ENCODE measurements at places on chromosomes 13 and 19.

DNA sequence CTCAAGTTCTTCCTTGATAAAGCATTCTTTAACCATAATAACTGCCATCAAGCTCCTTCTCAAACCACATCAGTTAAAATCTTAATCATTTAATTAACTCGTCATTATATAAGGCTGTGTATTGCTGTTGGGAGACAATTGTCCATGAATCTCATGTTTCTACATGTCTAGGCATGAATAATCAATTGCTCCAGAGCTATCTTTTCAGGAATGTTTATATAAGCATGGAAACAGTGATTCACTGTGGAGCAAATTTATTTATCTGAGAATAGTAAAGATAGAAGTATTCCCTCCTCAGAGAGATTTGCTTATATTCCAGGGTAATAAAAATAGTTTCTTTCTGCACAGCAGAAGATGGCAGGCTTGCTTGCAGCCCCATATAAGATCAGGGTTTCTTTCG lies 71.1 kb downstream of the CBY2 start:
- no peak for DNase-seq

GRCh38 chr13:59623206-59623915 lies 540.4 kb downstream of the DIAPH3 start:
- DNase-seq = no peak

GRCh38 chr13:61316647-61317046 lies 99.0 kb downstream of the PCDH20 start:
- DNase-seq = no peak

DNA sequence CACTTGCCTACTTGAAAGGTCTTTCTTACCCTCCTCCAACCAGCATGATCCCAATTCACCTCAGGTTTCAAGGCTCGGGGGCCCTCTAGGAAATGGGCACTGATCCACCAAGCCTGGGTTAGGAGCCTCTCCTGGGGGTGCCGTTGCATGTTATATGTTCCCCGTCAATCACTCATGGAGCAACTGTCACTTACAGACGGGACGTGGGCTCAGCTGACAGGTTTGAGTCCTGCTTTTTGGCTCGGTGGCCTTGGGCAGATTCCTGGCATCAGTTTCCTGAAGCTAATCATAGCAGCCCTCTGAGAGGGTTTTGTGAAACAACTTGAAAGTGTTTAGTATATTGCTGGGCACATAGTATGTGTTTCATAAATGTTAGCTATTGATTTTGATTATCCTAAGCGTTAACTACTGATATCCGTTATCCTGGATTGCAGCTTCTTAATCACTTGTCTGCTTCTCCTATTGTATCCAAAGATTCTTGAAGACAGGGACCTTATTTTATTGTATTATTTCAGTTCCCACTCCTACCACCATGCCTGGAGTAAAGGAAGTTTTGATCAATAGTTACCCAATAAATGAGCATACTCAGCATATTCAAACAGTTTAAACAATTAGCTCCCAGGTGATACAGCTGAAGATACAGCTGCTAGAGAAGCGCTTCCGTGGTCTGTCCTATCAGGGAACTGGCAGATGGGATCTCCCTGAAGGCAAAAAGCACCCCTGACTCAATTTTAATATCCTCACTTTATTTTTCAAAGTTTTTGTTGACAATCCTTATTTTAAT lies 57.9 kb downstream of the RFC3 start:
- DNase-seq = no peak

- no peak for DNase-seq
Measured at GRCh38 chr13:105847527-105848291, 687.8 kb downstream of the EFNB2 start.

DNA sequence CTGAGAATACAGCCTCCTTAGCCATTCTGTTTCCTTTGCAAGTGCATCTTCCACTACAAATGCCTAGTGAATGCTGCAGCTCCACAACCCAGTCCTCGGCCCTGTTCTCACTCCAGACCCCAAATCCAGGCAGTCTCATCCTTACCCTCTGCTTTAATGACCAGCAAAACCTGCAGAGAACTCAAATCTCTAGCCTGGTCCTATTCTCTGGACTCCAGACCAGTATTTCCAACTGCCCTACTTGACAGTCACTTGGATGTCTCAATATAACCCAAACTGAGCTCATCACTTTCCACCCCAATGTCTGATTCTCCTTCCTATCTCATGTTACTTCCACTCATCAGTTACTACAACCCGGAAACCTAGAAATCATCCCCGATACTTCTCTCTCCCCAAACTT lies 2.6 kb upstream of the EBPL start:
- DNase-seq = no peak

- DNase-seq = no peak
Measured at GRCh38 chr19:16897856-16898161, 9.0 kb downstream of the F2RL3 start.

DNA sequence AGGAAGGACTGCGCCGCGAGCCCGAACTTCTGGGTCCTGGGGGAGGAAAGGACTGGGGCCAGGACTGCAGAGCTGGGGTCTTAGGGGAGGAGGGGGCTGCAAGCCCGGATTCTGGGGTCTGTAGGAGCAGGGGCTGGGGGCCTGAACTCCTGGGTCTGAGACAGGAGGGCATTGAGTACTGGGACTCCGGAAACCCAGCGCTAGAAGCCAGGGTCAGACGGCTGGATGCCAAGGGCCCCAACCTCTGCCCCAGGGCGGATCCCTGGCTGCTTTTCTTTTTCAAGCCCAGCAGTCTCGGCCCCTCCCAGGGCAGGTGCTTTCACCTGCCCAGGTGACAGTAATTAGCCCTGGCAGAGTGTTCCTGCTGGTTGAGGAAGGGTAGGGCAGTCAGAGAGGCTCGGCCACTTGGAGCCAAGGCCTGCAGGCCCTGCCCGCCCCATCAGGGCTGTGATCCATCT lies 2.3 kb downstream of the MYH14 start:
- no peak for DNase-seq

- no peak for DNase-seq
Measured at GRCh38 chr13:34349091-34349722, 531.3 kb downstream of the RFC3 start.

- no peak for DNase-seq
Measured at GRCh38 chr13:76029706-76030105, 393.6 kb downstream of the LMO7 start.

GRCh38 chr19:336067-336614 lies 8.5 kb downstream of the MIER2 start:
- DNase-seq = no peak

- no peak for DNase-seq
Measured at GRCh38 chr13:59442944-59443486, 720.7 kb downstream of the DIAPH3 start.

- no peak for DNase-seq
Measured at GRCh38 chr19:3512562-3513228, 6.6 kb downstream of the FZR1 start.

- DNase-seq = no peak
Measured at GRCh38 chr13:102933122-102933521, 87.3 kb downstream of the ERCC5 start.

GRCh38 chr13:84352946-84353345 lies 470.7 kb upstream of the SLITRK1 start:
- no peak for DNase-seq

GRCh38 chr13:114148521-114148855 lies 16.1 kb upstream of the RASA3 start:
- DNase-seq = peak; percentile 94

DNA sequence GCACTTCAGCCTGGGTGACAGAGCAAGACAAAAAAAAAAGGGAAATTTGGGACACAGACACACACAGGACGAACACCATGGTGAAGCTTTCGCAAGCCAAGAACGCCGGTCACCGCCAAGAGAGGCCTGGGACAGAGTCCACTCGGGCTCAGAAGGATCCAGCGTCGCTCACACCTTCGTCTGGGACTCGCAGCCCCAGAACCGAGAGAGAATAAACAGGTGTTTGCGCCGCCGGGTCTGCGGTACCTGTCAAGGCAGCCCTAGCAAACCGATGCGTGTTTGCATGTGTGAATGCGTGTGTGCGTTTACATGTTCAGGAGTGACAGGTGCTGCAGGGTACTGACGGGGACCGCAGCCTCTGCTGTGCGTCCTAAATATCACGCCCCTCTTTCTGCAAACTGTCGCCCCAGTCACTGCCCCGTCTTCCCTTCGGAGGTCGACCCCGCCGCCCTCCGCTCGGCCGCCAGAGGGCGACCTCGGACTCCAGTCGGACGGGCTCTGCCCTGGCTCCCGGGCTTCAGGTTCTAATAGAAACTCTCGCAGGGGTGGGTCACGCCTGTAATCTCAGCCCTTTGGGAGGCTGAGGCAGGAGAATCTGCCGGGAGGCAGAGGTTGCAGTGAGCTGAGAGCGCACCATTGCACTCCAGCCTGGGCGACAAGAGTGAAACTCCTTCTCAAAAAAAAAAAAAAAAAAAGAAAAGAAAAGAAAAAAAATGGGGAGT lies 11.8 kb upstream of the CSNK1G2 start:
- peak; percentile 66 for DNase-seq

GRCh38 chr19:10011974-10012373 lies 1.3 kb upstream of the RDH8 start:
- no peak for DNase-seq

DNA sequence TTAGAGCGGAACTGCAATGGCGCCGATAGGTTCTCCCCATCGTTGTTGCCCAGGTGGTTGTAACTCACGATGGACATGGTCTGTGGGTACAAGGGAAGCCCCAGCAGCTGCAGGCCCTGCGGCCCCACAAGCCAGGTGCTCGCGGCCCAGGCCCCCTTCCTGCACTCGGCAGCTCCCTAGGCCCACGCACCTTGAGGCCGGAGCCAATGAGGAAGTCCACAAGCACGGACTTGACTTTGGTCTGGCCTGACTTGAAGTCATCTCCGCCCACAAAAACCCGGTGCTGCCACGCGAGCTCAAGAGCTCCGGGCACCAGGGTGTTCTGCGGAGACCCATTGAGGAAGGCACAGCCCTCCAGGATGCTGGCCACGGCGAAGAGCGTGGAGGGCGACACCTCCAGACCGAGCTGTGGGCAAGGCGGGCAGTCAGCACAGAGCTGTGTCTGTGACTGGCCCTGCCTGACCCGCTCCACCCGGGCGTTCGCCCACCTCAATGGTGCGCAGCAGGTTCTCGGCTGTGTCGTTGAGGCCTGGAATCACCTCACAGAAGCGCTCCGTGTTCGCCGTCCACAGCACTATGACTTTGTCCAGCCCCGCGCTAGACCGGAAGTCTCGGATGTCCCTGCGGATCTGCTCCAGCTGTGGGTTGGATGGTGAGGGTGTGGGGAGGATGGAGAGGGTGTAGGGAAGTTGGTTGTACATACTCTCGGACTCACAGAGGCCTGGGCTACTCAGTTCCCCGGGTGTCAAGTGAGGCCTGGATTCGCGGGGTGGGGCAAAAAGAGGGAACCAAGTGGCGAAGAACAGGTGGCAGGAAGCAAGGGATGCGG lies 1.9 kb downstream of the ISYNA1 start:
- no peak for DNase-seq

GRCh38 chr13:24389506-24389905 lies 80.1 kb downstream of the C1QTNF9 start:
- DNase-seq = no peak

GRCh38 chr13:83620530-83621220 lies 261.6 kb downstream of the SLITRK1 start:
- DNase-seq = no peak

DNA sequence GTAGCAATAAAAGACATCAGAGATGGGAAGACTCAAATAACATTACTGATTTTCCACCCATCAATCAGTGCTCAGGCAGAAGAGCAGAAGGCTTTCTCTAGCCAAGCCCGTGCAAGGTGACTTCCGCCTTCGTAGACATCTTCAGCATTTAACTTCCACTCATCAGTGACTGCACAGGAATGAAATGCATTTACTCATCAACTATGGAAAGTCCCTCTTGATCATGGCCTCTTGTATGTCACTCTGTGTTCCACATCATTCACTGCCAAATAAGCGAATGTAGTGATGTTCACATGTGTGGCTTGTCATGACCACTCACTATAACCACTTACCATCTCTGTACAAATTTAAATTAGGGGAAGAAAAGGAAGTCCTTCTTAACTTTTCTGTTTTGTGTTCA lies 49.4 kb downstream of the SACS start:
- DNase-seq = no peak

GRCh38 chr19:31232180-31232579 lies 117.1 kb downstream of the TSHZ3 start:
- DNase-seq = no peak
